ENCODE measurements at places on chromosomes 1 and 21.
A peak's percentile ranks its signal among the peaks of the same experiment; 100 is the strongest.

GRCh38 chr1:229030630-229031029, 240.3 kb upstream of the RAB4A start:
- no peak for DNase-seq

DNA sequence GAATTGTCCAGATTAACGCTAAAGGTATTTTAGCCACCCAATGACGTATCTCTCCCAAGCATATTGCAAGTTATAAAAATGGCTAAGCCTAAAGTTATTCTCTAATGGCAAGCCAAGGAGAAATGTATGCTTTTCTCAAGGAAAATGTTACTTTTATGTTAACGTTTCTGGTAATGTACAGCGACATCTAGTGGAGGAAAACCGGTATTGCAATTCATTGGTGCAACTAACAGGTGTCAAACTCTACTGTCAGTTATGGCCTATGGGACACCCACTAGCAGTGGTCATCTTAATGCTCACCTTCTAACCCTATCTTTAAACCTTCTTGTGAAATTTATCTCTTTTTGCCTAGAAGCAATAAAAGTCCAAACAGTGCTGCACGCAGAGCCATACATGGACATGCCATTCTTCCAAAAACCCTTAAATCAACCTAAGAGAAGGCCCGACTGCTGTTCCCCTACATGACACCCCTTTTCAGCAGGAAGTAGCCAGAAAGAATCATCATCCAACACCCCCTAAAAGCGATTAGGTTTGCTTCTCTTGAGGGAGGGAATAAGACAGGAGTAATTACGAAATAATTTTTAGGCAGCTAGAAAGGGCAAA, 68.7 kb upstream of the LRIF1 start:
- peak; percentile 1 for DNase-seq

- DNase-seq: peak; percentile 34
These were observed 22.0 kb downstream of the THAP3 start for GRCh38 chr1:6646499-6647148.

DNA sequence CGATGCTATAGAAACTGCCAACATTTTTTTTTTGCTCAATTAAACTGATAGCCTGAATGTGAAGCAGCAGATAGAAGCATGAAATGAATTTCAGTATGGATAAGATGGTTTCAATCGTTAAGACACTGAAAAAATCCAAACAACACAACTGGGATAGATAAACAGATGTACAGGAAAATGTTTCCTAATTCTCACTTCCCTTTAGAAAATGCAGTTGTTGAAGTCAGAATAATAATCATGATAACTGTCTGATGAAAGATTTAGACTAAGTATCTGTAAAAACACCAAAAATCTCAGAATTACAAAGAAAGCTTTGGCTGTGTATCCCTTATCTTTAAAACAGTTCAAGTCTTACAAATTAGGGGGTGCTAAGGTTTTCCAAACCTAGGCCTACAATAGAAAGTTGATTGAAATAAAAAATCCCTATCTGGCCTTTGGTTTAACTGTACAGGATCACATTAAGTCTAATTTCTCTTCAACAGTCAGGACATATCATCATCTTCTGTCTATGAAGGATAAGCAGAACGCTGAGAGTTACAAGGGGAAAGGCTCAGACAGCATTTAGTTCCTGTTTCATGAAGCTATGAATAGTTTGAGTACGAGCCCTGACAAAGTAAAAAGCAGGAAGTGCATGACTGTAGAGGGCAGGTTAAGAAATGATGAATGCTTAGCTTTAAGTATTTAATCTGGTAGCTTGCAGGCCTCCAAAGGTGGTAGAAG, 203.2 kb downstream of the APP start:
- DNase-seq: no peak

DNA sequence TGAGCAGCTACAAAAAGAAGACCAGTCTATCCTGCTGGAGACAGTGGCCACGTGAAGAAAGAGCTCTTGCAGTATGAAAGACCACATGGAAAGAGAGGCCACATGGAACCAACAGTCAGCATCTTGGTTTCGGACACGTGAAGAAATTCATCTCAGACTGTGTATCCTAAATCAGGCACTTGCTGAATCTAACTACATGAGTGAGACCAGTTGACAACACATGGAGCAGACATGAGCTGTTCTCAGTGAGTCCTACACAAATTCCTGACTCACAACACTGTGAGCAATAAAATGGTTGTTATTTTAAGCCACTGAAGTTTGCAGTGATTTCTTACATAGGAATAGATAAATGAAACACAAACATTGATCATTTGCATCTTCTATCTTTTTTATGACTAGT, 2.4 kb upstream of the TAF1A start:
- DNase-seq: no peak

DNA sequence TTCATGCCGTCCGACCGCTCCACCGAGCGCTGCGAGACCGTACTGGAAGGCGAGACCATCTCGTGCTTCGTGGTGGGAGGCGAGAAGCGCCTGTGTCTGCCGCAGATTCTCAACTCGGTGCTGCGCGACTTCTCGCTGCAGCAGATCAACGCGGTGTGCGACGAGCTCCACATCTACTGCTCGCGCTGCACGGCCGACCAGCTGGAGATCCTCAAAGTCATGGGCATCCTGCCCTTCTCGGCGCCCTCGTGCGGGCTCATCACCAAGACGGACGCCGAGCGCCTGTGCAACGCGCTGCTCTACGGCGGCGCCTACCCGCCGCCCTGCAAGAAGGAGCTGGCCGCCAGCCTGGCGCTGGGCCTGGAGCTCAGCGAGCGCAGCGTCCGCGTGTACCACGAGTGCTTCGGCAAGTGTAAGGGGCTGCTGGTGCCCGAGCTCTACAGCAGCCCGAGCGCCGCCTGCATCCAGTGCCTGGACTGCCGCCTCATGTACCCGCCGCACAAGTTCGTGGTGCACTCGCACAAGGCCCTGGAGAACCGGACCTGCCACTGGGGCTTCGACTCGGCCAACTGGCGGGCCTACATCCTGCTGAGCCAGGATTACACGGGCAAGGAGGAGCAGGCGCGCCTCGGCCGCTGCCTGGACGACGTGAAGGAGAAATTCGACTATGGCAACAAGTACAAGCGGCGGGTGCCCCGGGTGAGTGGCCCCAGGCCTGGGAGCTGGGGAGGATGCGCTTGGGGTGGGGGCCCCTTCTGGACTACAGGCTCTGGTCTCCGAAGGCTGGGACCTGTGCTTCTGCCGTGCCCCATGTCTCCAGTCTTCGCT, 1.1 kb downstream of the SKI start:
- peak; percentile 65 for DNase-seq
